GM04503 (cell line): ENCODE measurements at places on chromosomes 7 and 10.

GRCh38 chr7:111763221-111763801, 201.0 kb upstream of the IMMP2L start:
- DNase-seq = peak; percentile 10

- no peak for DNase-seq
Observed at GRCh38 chr7:39602351-39602750, 21.0 kb upstream of the RALA start.

DNA sequence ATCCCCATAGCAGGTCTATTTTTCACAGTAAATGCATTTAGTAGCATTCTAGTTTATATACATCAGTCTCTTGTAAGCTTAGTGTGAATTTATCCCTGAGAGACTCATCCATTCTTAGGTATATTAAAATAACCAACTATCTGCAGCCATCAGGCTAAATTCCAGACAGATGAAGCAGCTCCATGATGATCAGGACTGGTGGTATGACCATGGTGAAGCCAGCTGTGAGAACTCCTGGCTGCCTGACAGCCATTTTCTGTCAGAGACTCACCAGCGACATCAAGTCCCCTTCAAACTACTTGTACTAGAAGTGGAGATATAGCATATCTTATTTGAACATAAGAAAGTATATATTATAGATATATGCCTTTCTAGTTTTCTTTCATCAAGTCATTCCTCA, 70.3 kb upstream of the GSDME start:
- no peak for DNase-seq

- peak; percentile 20 for DNase-seq
Observed at GRCh38 chr10:76717141-76717540, 920.5 kb downstream of the KCNMA1 start.

DNA sequence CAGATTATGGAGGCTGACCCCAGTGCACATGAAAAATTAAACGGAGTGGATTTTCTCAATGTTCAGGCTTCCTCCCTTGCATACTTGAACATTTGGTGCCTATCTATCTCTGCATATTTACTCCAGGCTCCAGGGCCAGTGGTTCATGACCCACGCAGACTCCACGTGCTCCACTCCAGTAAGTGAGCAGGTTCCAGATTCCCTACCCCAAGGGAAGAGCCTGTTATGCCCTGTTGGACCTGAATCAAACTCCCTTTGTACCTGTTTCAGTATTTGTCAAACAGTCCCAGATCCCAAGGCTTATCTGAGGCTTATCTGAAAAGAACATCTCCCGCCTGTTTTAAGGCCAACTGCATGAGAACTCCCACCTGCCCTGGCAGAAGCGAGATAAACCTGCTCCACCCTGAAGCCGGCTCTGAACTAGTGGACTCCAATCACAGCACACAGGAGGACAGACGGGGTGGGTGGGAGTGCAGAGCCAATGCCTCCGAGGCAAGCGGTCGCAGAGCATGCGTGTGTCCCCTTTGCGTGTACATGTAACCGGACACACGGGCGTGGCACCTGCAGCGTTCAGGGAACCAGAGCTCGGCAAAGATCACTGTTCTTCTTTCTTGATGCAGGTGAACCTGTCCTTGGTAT, 2.3 kb upstream of the FUOM start:
- DNase-seq = no peak

GRCh38 chr7:50268990-50269389, 35.5 kb upstream of the IKZF1 start:
- DNase-seq = no peak

GRCh38 chr10:80183436-80183835, 21.9 kb downstream of the ANXA11 start:
- no peak for DNase-seq

DNA sequence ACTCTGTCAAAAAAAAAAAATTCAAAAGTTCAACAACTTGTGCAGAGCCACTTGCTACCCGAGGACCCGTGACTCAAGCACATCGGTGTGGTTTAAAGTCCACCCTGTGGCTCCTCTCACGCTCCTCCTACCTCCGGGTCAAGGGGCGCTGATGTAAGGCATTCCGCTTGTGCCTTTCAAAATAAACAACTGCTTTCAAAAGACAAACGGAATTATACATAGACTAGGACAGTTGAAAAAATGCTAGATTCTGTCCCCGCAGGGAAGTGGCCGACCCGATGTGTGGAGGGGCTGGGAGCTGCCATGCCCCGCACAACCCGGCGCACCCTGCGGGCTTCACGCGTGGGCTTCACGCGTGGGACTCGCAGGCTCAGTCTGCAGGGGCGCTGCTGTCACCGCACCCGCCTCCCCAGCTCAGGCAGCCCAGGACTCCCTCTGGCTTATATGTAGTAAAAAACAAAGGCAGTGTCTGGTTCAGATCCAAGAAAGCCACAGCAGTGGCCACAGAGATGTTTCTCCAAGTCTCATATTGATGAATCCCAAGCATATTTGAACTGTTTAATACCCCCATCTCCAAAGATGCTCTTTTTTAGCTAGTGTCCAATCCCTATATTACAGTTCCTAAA, 239.7 kb upstream of the INHBA start:
- no peak for DNase-seq

DNA sequence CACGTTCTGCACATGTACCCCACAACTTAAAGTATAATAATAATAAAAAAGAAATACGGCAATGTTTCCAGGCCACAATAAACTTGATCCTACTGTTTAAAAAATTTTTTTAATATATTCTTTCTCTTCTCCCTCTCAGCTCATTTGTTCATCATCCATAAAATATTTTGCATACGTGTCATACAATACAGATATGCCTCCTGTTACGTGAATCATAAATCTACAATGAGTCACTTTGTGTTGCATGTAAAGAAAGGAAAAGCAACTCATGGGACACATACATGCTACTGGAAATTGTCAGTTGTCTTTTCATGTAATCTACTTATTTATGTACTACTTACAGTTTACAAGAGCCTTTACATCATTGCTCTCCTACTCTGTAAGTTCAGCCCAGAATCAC, 1.1 kb upstream of the TECTB start:
- no peak for DNase-seq

GRCh38 chr7:45367026-45367425, 207.1 kb upstream of the ADCY1 start:
- DNase-seq = no peak

DNA sequence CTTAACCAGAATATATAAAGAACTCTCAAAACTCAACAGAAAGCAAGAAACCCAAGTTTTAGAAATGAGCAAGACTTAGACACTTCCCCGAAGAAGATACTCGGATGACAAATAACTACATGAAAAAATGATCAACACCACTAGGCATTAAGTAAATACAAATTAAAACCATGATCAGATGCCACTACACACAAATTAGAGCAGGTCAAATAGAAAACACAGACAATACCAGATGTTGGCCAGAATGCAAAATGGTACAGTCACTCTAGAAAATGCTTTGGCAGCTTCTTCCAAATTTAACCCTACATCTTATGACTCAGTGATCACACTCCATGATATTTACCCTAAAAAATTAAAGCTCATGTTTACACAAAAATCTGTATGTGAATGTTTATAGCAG, 18.4 kb downstream of the TMEM176A start:
- no peak for DNase-seq

GRCh38 chr7:32447218-32447617, 43.0 kb downstream of the LSM5 start:
- no peak for DNase-seq

GRCh38 chr7:142540371-142540770, 208.9 kb upstream of the PRSS1 start:
- DNase-seq = no peak

DNA sequence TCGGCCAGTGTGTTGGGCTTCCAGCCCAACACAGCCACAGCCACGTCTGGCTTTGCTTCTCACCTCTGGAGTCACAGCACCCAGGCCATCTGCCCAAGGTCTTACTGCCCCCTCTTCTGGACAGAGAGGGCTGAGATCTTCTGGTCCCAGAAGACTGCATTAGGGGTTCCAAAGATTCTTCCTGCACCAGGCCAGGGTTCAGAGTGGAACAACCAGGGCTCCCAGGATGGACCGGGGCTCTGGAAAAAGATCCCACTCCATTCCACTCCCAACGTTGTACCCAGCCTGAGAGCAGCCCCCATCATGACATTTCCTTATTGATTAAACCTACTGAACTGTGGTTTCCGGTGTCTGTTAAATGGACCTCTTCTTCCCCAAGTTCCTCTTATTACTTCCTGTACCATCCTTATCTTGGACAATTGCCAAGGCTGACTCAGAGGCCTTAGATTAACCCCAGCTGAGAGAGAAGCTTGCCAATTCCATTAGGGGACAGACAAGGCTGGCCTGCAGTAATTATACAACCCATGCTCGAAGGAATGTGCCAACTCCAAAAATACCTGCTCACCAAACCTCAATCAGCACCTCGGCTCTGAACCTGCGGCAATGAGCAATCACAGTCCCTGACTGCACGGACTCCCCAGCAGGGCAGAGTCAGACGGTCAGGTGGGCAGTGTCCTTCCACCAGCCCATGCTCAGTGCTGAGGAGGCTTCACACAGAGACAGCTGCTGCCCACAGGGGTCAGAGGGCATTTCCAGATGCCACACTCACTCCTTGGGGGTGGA, 47.9 kb upstream of the NPFFR1 start:
- DNase-seq = peak; percentile 67

DNA sequence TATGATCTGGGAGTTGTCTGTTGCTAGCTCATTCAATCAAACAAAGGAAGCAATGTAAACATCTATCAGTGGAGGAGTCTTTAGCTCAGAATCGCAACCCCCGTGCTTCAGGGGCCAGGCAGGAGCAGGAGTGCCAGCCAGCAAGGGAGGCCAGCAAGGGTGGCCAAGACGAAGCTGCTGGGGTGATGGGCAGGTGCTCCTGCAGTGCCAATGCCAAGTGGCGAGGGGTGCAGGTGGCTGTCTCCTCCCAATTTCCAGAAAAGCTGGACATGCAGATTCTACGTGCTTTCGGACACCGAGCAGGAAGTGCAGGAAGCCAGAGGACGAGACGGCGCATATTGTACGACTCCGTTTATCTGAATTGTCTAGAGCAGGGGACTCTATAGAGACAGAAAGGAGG, 48.1 kb upstream of the EBF3 start:
- no peak for DNase-seq

DNA sequence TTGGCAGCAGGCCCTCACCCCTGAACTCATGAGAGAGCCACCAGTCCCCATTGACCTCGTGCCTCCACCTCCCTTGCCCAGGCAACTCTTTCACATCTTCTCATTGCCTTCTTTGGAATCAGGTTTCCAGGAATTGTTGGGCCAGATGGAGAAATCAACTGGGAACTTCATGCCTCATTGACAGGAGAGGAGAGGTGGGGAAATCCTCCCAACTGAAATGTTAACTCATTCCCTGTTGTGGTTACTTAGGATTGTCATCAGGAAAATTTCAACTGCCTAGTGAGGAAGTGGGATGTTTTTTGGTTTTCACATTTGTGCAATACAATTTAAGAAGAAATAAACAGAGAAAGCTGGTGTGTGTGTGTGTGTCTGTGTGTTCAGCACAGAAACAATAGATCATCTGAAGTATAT, 106.6 kb upstream of the INHBA start:
- DNase-seq = peak; percentile 51

DNA sequence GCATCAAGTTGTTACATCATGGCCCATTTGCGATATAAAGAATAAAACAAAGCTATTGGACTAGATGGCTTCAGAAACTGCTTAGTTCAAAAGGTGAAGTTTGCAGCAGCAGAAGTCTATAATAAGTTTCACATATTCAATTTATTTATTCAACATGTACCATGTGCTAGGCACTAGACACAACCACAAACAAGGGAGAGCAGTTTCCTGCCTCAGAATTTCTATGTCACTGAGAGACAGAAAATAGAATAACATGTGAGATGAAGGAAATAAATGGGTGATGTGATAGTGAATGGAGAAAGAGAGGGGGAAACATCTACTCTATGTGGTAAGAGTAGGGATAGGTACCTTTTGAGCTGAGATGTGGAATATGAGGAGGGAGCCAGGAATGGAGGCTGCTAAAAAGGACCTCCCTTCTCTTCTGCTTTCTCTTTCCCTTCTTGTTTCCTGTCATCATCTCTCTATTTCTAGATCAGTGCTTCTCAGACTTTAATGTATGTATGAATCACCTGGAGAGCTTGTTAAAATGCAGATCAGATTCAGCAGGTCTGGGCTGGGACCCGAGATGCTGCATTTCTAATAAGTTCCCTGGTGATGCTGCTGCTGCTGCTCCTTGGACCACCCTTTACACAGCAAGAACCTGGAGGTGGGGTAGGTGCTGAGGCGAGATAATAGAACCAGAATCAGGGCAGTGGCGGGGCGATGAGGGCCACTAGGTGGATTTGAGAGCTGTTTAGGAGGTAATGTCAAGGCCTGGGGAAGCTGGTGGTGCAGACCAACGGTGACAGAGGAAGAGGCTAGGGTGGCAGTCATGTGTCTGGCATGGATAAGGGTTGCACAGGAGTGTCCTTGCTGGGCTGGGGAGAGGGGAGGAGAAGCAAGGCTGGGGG, 13.7 kb upstream of the INMT start:
- DNase-seq = no peak

DNA sequence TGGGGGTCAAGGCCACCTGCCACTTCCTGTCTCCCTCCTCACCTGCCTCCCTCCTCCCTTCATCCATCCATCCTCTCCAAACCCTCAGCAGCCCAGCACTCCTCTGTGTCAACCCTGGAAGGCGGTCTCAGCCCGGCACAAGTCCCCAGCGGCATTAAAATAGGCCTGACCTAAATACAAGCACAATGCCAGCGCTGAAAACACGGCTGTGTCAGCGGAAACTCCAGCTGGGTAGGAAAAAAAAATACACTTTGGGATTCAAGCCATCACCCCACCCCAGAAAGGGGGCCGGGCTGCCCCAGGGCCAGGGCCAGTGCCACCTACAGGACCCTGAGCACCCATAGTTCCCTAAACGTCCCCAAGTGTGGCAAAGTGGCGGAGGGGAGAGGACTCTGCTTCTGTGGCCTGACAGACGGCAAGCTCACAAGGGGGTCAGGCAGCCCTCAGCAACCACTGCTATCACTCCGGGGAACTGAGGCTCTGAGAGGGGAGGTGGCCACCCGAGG, 22.7 kb upstream of the GTF2IRD1 start:
- DNase-seq = no peak

DNA sequence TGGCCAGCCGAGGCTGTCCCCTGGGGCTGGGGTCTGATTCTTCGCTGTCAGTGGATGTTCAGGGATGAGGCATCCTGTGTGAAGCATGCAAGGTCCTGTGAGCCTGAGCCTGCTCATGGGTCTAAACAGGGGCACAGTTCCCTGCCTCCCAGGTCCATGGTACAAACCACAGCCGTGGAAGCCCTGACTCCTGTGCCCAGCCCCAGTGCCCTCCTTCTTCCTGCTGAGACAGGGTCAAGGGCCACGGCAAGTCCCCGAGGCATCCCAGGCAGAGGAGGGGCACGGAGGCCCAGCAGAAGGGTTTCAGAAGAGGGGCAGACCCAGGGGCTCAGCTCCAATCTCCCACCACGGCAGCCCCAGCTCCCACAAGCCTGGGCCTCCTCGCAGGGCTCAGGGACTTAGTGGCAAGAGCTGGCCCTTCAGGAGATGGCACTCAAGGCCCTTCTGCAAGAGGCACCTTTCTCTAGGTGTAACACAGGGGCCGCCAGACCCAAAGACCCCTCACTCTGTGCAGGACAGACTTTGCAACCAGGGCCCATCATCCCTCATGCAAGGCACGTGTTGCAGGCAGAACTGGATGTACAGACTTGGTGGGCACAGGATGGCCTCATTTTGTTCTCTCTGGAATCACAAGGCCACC, 248.8 kb downstream of the TCERG1L start:
- DNase-seq = no peak

GRCh38 chr10:3835770-3836169, 50.8 kb upstream of the KLF6 start:
- DNase-seq = no peak

- no peak for DNase-seq
Observed at GRCh38 chr7:86720306-86720705, 76.6 kb downstream of the GRM3 start.
